ENCODE measurements at places on chromosomes 13 and 19.

- no peak for DNase-seq
These were observed 11.4 kb upstream of the STARD13 start for GRCh38 chr13:33296793-33297425.

DNA sequence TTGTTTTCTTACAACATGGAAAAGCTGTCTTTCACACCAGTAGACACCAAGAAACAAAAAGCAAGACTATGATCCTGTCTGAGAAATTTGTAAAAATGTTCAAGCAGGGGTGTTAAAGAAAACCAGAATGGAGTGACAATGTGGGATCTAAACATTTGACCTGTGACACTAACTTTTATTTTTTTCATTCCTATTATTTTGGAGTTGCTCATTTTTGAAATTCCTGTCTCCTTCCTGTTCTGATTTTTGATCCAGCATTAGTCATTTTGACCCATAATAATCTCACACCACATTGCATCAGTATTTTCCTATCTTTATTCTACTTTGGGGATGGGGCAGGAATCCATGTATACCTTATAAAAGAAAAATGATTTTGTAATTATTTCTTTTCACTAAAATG is 164.2 kb downstream of the DLEU7 start:
- DNase-seq: no peak

DNA sequence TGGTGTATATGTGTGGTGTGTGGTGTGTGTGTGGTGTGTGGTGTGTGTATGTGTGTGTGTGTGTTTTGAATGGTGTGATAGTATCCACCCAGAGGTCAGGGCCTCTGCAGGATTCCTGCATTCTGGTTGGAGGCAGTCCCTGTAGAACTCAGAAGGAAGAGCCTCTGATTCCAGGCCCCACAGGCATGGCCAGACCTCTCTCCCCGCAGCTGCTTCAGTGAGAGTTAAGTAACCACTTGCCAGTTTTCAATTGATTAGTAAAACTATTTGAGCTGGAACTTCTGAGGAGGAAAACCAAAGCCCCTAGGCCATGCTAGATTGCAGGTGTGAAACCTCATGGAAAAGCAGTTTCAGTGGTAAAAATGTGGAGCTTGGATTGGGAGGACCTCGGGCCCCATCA is 2.1 kb downstream of the ATP12A start:
- no peak for DNase-seq

DNA sequence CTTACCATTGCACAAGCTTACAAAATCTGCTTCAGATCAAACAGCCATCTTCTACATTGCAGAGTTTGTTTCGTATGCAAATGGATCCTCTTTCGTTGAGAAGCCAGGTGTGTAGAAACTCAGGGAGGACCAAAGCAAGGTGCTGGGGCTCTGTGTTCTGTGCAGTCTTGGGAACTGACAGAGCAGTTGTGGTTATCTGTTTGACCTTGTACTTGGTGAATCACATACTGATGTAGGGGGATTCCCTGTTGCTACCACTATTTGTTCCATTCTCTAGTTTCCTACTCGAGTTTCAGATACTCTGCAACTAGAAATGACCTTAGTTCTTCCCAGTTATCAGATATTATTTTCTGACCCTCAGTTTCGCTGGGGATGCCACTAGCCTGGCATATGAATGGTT is 95.2 kb upstream of the CLDN10 start:
- no peak for DNase-seq

DNA sequence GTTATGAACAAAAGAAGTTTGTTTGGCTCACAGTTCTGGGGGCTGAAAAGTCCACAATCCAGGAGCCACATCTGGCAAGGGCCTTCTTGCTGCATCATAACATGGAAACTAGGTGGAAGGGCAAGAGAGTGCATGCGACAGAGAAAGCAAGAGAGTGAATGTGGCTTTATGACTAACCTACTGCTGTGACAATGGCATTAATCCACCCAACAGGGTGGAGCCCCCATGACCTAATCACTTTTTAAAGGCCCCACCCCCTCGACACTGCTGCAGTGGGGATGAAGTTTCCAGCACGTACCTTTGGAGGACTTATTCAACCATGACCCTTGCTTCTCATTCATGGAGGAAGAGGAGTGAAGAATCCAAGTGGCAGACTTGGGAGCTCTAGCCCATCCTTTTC is 30.0 kb upstream of the RFXAP start:
- no peak for DNase-seq

- DNase-seq: no peak
These were observed 14.5 kb upstream of the ATP11A start for GRCh38 chr13:112675366-112675756.

GRCh38 chr13:46165485-46166223 is 16.3 kb downstream of the LCP1 start:
- DNase-seq: no peak

DNA sequence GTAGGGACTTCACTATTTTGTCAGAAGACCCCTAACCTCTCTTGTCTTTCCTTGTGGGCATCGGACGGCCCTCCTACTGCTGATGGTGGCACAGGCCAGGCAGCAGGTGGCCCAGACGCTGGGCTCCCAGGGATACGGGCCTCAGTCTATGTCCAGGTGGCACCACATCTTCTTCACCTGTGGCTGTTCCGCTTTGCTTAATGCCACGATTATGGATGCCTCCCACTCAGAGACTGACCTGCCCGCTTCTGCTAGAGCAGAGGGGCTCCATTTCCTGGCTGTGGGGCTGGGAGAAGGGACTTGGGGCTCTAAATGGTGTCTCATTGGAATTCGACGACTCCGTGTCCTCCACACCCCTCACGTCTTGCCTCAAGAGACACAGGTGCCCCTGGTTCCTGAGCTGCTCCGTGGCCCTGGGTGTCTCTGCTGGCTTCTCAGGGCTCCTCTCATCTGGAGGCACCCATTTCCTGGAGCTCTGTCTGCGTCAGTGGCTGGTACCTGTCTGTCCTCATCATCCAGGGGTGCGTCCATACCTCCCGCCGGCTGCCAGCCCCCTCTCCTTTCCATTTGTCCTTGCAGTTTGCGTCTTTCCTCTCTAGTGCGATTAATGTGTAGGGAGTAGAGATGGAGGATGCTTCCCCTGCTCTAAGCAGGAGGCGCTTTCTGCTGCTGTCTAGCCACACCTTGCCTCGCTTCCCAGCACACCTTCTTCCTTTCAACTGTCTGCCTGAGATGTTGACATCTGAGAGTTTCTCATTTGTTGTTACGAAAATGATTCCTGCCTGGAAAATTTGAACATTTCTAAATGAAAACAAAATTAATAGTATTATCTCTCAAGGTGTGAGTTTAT is 63.4 kb downstream of the TEX29 start:
- no peak for DNase-seq

DNA sequence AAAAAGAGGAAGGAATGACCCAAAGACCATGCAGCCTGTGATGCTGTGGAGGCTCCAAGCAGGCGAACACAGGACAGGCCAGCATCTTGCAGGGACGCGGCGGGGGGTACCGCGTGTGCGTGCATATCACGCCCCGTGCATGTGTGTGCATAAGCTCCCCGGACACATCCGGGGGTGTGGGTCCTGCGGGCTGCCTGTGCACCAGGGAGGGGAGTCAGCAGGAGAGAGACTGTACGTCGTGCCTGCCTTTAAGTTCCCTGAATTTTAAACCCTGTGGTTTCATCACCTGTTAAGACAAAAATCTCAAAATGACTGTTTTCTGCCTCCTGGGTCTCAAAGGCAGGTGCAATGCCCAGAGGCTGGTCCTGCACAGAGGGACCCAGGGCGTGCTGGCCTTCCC is 16.6 kb downstream of the ADAT3 start:
- no peak for DNase-seq

GRCh38 chr13:53844473-53845146 is 816.0 kb downstream of the OLFM4 start:
- DNase-seq: no peak

DNA sequence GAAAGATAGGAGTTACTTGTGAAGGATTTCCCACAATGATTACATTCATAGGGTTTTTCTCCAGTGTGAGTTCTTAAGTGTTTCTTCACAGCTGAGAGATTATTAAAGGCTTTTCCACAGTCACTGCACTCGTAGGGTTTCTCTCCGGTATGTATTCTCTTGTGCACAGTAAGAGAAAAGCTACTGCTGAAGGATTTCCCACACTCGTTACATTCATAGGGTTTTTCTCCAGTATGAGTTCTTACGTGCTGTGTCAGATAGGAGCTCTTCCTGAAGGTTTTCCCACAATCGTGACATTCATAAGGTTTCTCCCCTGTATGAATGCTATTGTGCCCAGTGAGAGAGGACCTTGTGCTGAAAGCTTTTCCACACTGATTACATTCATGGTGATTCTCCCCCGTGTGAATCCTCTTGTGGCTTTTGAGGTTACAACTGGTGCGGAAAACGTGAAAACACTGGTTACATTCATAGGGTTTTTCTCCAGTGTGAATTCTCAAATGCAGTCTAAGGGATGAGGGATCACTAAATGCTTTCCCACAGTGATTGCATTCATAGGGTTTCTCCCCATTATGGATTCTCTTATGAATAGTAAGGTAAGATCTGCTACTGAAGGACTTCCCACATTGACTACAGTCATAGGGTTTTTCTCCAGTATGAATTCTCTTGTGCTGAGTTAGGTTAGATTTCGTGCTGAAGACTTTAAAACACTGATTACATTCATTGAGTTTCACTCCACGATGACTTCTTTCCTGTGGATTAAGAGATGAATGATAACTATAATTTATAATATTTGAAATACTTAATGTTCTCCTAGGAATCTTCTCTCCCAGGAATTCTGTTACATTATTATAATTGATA is 20.6 kb downstream of the ZNF558 start:
- no peak for DNase-seq

GRCh38 chr13:50950849-50951248 is 41.3 kb downstream of the RNASEH2B start:
- DNase-seq: no peak

DNA sequence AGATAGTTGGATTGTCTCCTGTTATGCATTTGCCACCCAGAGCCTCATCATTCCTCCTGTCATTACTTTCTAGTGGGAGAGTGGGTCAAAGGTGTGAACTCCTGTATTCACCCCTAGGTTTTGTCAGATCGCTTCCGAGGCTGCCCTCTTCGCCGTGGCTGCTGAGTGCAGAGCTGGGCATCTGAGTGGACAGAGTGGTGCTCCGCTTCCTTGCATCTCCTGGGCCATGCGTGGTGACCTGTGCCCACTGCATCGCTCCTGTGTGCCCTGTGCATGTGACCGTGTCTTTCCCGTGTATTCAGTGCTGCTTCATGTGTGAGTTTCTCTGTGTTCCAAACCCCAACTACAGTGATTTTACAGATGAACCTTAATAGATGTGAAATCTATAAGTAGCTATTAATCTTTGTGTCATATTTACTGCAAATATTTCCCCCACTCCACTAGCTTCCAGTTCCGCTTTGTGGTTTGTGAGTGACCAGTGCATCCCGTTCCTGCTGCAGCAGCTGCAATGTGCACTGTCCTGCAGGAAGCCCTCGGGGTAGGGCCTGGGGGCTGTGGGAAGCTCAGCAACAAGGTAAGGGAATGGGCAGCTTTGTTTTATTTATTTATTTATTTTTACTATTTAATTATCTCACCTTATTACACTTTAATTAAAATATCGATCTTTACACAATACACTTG is 53.1 kb downstream of the C13orf46 start:
- no peak for DNase-seq

- peak; percentile 88 for DNase-seq
These were observed at the start of gene SACS for GRCh38 chr13:23433171-23434153. Gene SACS (minus strand): TSS chr13:23433702. CDS start chr13:23411239, 22,463 bp downstream.

Data from right kidney (tissue), 9 donors.